ENCODE measurements at places on chromosomes 5 and 9.

GRCh38 chr5:35442885-35443639 lies 174.6 kb upstream of the SPEF2 start:
- no peak for DNase-seq

- peak; percentile 83 for DNase-seq
Observed at GRCh38 chr9:136095070-136096058, at the start of gene NACC2. TSS of gene NACC2 (minus strand) at chr9:136095289. CDS start at chr9:136050521, 44,768 bp downstream.

- DNase-seq, result no peak
Observed at GRCh38 chr9:90899287-90899686, 97.7 kb downstream of the SYK start.

- no peak for DNase-seq
Observed at GRCh38 chr5:1401536-1402138, 43.6 kb downstream of the SLC6A3 start.

DNA sequence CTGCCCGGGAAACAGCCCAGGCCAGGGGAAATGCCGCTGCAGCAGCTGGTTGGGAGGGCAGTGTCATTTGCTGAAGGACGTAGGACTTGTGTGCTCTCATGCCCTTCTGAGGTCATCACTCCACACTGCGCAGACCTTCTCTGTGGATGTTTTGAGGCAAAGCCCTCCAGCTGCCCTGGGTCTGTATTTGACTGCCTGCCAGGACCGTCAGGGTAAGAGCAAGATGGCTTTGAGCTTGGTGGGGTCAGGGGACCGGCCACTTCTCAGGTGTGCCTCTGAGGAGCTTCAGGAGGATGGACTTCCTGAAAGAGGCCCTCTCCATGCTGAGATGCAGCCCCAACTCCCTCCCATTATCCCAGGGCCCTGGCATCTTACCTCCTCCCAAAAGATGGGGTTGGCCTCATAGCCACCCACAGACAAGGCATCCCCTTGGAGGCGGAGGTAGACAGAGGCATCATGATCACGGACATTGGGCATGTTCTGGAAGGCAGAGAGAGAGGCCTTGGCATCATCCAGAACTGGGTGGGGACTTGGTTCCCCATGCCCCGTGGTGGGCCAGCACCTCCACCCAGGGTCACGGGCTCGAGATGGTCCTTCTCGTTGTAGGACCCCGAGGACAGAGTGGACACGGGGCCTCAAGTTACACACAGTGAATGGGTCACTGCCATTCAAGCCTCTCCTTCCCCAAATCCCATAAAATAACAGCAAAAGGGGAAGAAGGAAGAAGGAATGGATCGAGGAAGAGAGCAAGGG lies 19.4 kb downstream of the SARDH start:
- no peak for DNase-seq

DNA sequence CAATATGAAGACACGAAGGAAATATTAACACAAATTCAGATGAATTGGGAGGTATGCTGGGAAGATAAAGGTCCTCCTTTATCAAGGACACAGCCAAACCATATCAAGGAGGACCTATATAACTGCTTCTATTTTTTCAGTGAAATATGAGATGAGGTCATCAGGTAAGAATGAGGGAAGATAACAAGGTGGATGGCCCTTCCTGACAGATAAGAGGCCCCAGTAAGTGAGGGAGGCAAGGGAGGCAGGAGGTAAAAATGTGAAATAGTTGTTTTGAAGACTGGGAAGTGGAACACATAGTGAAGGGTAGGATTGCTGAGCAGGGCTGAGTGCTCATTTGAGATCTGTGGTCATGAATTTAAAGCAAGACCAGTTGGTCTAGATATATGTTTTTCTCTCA lies 60.0 kb upstream of the FOXE1 start:
- no peak for DNase-seq

- no peak for DNase-seq
Observed at GRCh38 chr5:112876362-112876761, 15.3 kb downstream of the SRP19 start.

DNA sequence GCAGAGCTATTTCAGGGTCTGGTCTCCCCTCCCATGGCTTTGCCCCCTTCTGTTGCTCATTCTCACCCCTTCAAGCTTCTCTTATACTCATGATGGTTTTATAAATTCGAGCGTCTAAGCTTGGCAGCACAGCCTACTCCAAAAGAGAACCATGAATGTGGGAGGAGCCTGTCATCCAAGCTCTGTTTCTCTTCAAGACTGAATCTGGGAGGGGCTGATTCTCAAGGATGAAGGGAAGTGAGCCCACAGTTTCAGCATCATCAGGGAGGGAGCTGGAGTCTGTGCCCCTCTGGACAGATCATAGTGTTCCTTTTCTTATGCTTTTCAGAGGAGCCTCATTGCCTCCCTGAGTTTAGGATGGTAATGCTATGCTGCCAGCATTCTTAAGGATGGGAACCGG lies 168.6 kb downstream of the CFAP90 start:
- no peak for DNase-seq

DNA sequence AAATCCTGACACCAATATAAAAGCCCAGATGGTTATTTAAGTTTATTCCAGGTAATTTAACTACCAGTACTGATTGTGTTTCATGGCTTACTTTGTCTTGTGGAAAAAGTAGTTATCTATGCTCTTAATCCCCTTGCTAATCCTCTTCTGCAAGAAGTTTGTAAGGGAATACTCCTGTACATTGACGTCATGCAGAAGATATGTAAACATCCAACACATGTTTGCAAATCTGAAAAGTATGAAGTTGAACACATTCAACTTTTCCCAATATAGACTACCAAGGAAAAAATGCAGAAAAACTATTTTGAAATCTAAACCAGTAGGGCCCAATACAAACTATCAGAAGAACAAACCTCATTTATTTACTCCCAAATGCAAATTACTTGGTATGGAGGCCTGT lies 56.3 kb upstream of the ELL2 start:
- DNase-seq, result no peak

- DNase-seq, result no peak
Observed at GRCh38 chr5:173451651-173452050, 123.4 kb upstream of the STC2 start.

DNA sequence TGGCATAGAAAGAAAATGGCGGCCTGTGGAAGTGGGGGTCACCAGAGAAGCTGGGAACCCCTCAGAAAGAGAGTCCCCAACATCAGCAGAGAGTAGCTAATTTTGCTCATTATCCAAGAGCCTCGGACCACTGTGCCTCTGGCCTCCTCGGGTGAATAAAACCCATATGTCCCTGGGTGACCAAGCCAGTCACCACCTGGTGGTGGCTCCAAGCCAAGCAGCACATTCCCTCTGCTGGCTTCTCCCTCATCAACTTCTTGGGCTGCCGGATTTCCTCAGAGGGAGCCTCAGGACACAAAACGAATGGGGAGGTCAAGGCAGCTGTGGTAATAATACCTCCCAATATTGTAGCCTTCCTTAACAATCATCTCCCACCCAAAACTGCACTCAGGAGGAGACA lies 242.5 kb downstream of the NFIB start:
- DNase-seq, result no peak

- DNase-seq, result no peak
Observed at GRCh38 chr5:78569441-78569840, 79.1 kb downstream of the LHFPL2 start.

- no peak for DNase-seq
Observed at GRCh38 chr5:106545325-106545724, 1125.4 kb downstream of the EFNA5 start.

DNA sequence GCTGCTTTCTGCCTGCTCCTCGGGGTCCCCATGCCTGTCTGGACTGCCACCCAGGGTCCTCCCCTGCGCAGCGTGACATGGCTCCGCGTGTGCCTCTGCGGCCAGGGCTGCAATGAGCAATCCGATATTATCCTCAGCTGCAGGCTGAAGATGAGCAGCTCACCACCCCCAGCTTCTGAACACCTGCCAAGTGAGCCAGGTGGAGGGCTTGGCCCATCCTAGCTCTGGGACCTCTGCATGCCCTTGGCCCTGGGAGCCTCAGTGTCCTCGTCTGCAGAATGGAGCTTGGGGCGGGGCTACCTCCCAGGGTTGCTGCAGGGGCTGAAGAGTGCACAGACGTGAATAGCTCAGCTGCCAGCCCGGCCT lies 4.1 kb upstream of the MYMK start:
- DNase-seq, result no peak

GRCh38 chr5:77390795-77391194 lies 101.3 kb downstream of the WDR41 start:
- peak; percentile 12 for DNase-seq

DNA sequence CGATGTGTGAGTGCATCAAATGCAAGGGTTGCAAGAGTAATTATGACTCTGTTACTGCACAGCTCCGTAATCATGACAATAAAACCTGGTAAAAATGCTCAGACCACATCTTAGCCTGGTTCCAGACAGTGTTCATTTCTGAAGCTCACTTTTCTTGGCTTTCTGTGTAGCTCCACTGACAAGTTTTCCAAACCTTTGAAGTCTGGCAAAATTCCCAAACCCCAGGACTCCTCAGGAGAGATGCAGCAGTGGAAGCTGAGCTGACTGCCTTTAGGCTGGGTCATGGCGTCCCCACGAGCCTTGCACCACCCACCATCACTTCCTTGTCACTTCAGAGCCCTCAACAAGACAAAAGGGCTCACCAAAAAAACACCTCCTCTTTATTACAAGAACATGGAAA lies 131.6 kb upstream of the TAS2R1 start:
- no peak for DNase-seq

GRCh38 chr9:94657021-94657725 lies 17.9 kb upstream of the FBP1 start:
- no peak for DNase-seq

Data from HuH-7 (cell line).